ENCODE measurements at places on chromosomes 7 and 10.

- no peak for DNase-seq
Measured at GRCh38 chr10:11150879-11151415, 133.3 kb downstream of the CELF2 start.

GRCh38 chr10:16570731-16571130, 49.1 kb upstream of the C1QL3 start:
- no peak for DNase-seq

DNA sequence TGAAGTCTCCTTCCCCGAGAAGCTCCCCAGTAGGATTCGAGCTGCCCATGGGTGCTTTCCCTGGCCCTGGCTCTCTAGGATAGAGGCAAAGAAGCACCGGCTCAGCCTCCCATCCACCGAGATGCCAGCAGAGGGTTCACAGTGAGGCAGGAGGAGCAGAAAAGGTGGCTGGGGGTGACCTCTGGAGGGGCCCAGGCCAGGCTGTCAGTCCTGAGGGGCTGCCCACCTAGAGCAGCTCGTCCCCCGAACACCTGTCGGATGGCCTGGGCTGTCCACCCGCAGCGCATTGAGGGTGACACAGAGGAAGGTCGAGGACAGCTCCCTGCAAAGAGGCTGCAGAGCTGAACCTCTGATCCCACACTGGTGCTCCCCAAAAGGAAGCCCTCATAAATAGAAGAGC, 167.2 kb upstream of the PPP2R2D start:
- DNase-seq = no peak

DNA sequence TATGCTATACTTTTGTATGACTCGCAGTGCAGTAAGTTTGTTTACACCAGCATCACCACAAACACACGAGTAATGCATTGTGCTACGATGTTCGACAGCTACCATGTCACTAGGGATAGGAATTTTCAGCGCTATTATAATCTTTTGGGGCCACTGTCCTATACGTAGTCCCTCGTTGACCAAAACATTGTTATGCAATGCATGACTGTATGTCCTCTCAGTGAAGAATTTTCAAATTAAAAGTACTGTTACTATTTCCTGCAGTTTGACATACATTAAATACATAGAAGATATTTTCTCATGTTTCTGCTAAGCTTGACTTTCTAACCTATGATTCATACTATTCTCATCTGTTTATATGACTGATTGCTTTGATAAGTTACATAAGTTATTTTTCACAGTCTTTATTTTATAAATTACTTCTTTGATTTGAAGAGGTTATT, 203.6 kb downstream of the VTI1A start:
- DNase-seq = no peak

DNA sequence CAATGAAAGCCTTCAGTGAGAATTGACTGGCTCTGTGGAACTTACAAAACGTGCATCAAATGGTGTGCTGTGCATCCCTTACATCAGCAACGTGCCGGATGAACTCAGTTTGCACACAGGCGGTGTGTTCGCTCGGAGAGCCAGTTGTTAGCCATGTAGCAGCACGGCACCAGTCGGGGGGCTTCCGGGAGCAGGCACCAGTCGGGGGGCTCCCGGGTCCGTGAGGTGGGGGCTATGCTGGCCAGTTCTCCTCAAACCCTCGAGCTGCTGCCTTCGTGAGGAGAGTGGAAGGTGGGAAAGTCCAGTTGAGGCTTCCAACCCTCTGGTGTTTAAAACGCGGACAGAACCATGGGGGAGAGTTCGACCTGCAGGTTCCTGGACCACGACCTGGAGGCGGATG, 34.9 kb upstream of the UTF1 start:
- DNase-seq = no peak

- DNase-seq = no peak
Measured at GRCh38 chr7:100022621-100023020, 7.2 kb downstream of the ZKSCAN1 start.

- DNase-seq = no peak
Measured at GRCh38 chr7:81676813-81677212, 93.0 kb downstream of the HGF start.

DNA sequence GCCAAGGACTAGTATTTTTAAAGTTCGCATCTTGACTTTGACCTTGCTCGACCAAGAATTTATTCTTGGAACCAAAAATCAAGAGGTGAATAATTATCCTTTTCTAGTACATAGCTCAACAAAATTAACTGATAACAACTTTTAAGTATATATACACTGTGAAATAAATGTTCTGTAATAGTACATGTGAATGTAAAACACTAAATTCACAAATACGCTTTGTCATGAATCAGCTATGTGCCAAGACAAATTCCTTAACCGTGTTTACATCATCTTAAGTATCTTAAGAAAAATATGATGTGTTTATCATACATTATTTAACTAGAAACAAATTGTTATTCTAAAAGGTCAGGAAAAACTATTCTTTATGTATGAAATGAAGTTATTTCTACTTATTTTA, 83.3 kb downstream of the CUL2 start:
- no peak for DNase-seq

GRCh38 chr7:133723044-133723443, 404.1 kb upstream of the LRGUK start:
- no peak for DNase-seq

- DNase-seq = no peak
Measured at GRCh38 chr10:102409604-102410428, 8.8 kb downstream of the PSD start.

DNA sequence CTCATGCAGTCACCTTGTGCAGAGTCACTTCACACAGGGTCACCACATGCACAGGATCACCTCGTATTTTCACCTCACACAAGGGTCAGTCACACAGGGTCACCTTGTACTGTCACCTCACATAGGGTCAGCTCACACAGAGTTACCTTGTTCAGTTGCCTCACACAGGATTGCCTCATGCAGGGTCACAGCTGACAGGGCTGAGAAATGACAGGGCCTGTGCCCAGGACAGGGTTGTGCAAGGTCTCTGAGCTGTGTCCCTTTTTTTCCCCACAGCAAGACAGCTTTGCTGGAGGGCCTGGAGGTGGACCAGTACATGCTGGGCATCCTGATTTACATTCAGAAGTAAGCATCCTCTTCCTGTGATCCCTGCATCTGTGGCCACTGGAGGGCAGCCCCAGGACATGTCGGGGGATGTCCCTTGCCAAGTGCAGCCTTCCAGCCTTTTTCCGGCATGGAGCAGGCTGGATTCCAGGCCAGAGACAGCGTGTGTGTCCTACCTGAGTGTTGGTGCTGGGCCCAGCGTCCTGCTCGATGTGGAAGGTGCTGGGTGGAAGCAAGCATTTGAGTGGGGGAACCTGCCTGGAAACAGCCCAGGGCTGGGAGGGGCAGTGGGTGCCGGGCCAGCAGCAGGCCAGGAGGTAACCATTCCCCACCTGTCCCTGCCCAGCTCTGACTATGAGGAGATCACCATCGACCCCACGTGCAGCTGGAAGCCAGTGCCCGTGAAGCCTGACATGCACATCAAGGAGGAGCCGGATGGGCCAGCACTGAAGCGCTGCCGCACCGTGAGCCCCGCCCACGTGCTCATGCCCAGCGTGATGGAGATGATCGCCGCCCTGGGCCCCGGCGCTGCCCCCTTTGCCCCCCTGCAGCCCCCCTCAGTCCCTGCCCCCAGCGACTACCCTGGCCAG, 16.3 kb downstream of the ZMIZ2 start:
- DNase-seq = no peak

- DNase-seq = no peak
Measured at GRCh38 chr7:113026941-113027340, 59.7 kb downstream of the GPR85 start.

DNA sequence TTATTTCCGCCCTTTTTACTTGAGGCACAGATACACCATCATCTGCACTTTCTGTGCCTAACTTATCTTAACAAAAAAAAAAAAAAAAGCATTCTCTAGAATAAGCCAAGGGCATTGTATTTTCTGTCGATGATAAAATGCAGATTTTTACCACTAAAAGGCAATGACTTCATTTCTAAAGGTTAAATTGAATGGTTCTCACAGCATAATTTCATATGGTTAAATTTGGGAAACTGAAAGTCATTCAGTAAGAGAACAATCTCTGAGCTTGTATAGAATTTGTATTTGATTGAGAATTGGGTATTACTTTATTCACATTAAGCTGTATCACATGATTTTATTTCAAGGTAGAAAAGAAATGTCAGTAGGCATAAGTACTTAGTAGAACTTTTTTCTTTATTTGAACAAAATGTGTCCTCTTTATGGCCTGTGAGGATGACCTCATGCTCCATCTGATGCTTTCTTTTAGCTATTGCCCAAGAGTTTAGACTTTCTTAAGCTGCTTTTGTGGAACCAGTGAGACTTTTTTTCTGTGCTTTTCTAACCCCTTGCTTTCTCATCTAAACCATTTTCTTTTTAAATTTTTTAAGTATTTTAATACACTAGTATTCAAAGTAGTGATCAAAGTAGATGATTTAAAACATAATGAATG, 110.3 kb downstream of the LRRC4 start:
- no peak for DNase-seq

- no peak for DNase-seq
Measured at GRCh38 chr7:29043576-29043975, 85.4 kb upstream of the TRIL start.

DNA sequence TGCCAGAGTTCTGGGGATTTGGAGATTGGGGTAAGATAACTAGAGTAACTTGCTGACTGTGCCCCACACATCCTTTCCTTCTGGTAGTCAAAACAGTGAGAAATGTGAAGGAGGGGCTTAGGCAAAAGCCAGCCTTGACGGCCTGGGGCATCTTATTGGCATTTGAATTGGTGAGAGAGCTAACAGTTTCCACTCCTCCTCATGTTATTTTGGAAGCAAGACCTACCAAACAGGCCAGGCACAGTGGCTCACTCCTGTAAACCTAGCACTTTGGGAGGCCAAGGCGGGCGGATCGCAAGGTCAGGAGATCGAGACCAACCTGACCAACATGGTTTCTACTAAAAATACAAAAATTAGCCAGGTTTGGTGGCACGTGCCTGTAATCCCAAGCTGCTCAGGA, 596.6 kb downstream of the GRM8 start:
- DNase-seq = no peak

DNA sequence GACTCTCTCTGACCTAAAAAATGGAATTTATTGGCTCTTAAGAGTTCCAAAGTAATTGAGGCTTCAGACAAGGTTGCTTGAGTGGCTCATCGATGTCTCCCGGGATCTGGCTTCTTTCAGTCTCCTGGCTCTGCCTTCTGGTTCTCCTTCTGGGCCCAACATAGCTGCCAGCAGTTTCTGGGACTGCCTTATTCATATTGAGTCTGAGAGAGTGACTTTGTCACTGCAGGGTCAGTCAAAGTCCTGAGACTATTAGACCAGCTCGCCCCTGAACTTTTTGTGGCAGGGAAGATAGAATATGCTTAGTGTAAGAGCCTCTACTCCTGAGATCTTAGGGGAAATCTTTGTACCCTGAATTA, 94.0 kb downstream of the MMRN2 start:
- no peak for DNase-seq

- no peak for DNase-seq
Measured at GRCh38 chr7:7769710-7770627, 51.6 kb upstream of the RPA3 start.
